Psoas muscle (tissue), 8 donors: ENCODE measurements at places on chromosomes 12 and 14. TPM values are rescaled to one million over a fixed set of nuclear protein-coding genes. Genes with fewer than 3 reads are reported as not detected.

GLS2 gene
- total RNA-seq = not detected

RNF212B gene
- total RNA-seq = not detected

RNASE13 gene
- not detected for total RNA-seq

MAP1LC3B2 gene
- total RNA-seq = 1.4 TPM
